RPMI7951 (cell line): ENCODE measurements at places on chromosomes 2 and 18. TPM values are rescaled to one million over a fixed set of nuclear protein-coding genes. Genes with fewer than 3 reads are reported as not detected.

GRCh38 chr2:230000118-230000841 lies 68.4 kb downstream of the SLC16A14 start:
- no peak for DNase-seq

- no peak for DNase-seq
Observed at GRCh38 chr18:50726960-50727589, 92.7 kb downstream of the MRO start.

The OTOS gene
- total RNA-seq, result 1.7 TPM in 1 of 2 replicates, not detected in the other

The KLHL41 gene
- total RNA-seq, result 0.12 and 0.20 TPM in 2 replicates

- peak; percentile 38 for DNase-seq
Observed at GRCh38 chr2:98308068-98308467, 38.2 kb upstream of the CNGA3 start.
